Uterus (tissue), 4 donors: ENCODE measurements at places on chromosomes 5 and 9.

DNA sequence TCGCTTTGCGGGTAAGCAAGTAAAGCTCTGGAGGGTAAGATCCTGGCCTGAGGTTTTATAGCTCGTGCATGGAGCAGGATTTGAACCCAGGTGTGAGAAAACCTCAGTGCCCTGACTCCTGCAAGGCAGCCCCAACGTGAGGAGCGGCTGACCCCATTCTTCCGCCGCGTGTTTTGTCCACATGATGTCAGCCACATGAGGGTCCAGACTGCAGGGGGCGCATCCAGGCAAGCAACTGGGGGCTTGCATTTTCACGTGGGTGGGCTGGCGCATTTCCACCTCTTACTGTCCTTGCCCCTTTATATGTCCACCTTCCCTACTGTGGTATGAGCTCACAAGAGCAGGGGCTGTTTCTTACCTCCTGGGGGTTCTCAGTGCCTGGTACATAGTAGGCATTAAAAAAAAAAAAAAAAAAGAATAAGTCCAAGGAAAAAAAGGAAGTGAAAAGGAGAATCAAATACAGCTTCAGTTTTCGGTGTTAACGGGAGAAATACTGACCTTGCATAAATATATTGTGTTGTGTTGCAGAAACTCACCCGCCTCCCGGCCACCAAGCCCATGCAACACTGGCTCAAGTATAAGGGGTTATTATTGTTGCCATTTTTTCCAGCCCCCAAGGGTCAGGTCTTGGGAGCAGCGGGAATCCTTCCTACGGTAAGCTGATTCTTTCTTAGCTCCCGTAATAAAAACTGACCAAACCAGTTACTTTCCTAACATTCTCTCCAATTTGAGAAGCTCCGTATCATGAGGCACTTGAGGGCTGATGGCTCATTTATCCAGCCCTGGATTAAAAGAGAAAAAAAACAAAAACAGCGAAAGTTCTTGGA is 15.0 kb downstream of the TLX3 start:
- H3K27me3 ChIP-seq: peaks cover 11% of the 10 kb centered on the region
- H3K4me1 ChIP-seq: no peaks in the 10 kb centered on the region
- DNase-seq: no peak
- H3K4me3 ChIP-seq: no peak overlapping the region
- H3K27ac ChIP-seq: no peak overlapping the region

GRCh38 chr9:80407220-80407619 is 835.5 kb downstream of the TLE4 start:
- H3K4me1 ChIP-seq: no peaks in the 10 kb centered on the region
- no peak overlapping the region for H3K4me3 ChIP-seq
- DNase-seq: no peak
- no peak overlapping the region for H3K27ac ChIP-seq
- no peaks in the 10 kb centered on the region for H3K27me3 ChIP-seq

DNA sequence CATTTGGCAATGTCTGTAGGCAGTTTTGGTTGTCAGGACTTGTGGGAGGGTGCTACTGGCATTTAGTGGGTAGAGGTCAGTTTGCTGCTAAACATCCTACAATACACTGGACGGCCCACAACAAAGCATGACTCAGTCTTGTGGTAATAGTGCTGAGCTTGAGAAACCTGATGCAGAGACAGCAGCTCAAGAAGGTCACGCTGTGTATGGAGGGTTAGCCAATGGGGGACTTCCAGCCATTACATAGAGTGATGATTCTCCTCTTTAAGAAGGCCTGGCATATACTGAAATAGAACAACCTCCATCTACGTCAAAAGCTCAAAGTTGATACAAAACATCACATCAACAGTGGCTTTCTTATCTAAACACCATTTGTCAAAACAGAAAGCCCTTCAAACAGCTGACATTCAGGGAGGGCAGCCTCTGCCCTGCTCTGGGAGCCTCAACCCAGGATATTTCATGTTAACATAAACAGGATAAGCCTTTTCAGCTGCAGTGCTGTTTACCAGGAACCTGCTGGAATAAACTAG is 143.0 kb downstream of the GPBP1 start:
- H3K27me3 ChIP-seq: no peaks in the 10 kb centered on the region
- peak; percentile 29 for DNase-seq
- no peak overlapping the region for H3K4me3 ChIP-seq
- no peaks in the 10 kb centered on the region for H3K4me1 ChIP-seq

- H3K36me3 ChIP-seq: no peaks in the 10 kb centered on the region
- H3K27me3 ChIP-seq: no peaks in the 10 kb centered on the region
- peak; percentile 25 for DNase-seq
- no peak overlapping the region for H3K27ac ChIP-seq
- H3K4me3 ChIP-seq: no peak overlapping the region
Measured at GRCh38 chr9:82021198-82021597, 32.6 kb downstream of the SPATA31D1 start.

DNA sequence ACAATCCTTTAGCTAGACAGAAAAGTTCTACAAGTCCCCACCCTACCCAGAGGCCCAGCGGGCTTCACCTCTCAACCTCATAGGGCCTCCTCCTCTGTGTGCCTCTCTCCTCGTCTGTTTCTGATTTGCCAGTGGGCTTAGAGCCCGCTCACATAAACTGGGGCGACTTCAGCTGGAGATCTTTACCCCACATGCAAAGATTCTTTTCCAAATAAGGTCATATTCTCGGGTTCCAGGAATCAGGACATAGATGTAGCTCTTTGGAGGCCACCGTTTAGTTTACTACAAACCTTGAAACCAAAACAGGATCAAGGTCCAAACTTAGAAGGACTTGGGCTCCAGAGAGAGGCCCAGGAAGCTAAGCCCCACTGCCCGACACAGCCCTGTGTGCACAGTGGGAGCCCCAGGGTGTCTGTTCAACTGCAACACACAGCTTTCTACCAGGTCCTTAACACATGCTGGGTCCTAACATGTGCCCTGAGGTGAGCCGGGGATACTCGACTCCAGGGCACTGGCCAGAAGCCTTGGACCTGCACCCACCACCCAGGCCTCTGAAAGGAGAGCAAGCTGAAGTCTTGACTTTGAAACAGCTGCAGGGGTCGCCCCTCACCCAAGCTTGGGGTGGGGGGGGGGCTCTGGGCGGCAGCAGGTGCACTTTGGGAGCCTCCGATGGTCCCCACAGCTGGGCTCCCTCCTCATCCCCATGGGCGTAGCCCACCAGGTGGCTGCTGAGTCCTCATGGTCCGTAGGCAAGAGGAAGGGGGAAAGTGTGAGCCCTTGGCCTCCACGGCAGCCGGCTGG is 26.8 kb upstream of the SLC12A7 start:
- no peaks in the 10 kb centered on the region for H3K27me3 ChIP-seq
- H3K36me3 ChIP-seq: no peaks in the 10 kb centered on the region
- H3K27ac ChIP-seq: no peak overlapping the region
- DNase-seq: no peak
